ENCODE measurements at places on chromosomes 12 and 14.
A peak's percentile ranks its signal among the peaks of the same experiment; 100 is the strongest.

DNA sequence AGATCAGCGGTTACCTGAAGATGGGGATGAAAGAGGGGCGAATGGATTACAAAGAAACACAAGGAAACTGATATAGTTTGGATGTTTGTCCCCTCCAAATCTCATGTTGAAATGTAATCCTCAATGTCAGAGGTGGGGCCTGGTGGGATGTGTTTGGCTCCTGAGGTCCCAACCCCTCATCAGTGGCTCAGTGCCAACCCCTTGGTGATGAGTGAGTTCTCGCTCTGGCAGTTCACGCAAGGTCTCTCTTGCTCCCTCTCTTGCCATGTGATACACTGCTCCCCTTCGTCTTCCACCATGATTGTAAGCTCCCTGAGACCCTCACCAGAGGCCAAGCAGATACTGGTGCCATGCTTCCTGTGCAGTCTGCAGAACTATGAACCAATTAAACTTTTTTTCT lies 28.0 kb downstream of the ITGA7 start:
- DNase-seq, result no peak

DNA sequence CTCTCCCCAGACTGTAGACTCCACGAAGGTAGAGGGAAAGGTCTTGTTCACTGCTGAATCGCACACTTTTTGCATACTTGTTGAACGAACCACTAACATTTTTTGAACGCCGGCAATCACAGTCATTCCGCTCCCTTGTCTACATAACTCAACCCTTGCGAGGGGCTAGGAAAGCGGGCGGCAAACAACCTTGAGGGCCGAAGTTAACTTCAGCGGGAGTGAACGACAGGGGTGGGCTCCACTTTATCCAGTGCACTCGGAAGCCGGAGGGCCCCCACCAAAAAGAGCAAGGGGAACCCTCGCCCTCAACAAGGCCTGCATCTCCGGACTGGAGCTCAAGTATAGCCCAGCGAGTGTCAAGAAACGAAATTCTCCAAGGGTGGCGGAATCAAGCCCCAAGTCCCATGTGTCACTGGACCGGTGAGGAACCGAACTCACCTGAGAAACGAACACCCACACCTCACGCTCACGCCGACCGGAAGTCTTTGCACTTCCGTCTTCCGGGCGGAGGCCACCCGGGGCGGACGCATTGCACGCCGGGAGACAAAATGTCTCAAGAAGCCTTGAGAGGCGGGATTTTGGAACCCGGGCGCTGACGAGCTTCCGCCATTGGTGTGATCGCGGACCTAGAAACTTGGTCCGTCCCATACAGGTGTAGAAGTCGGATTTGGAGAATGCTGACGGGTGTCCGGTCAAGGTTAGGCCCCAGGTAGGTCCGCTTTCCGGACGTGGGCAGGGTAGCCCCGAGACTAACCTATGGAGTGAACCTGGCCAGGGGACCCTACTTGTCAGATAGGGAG lies at the start of gene LLPH:
LLPH (minus strand) TSS at position 484 of the 800 bp plus-strand sequence. CDS start 1,644 bp downstream, outside the sequence.
- peak; percentile 41 for DNase-seq

DNA sequence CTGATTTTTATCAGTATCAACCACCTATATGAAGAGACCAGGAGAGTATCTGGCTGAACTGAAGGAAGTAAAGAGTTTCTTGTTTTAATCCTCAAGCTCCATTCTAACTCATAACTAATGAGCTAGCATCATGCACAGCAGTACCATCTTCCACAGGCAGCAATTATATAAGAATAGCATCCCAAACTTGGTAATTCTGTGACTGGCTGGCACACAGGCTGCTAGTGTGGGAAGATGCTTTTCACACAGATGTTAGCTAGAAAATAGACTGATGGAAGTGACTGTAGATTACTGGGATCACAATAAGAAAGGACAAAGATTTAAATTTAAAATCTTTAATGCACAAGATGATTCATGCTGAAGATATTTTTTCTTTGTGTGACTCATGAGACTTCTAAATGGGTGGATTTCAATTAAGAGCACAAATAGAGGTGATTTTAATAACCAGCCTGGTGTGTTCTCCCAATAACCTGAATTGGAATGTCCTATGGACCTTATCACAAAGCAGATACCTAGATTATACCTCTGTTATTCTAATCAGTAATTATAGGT lies 417.7 kb upstream of the ATXN7L3B start:
- no peak for DNase-seq

GRCh38 chr12:75130811-75131210 lies 78.8 kb downstream of the KCNC2 start:
- DNase-seq, result no peak

DNA sequence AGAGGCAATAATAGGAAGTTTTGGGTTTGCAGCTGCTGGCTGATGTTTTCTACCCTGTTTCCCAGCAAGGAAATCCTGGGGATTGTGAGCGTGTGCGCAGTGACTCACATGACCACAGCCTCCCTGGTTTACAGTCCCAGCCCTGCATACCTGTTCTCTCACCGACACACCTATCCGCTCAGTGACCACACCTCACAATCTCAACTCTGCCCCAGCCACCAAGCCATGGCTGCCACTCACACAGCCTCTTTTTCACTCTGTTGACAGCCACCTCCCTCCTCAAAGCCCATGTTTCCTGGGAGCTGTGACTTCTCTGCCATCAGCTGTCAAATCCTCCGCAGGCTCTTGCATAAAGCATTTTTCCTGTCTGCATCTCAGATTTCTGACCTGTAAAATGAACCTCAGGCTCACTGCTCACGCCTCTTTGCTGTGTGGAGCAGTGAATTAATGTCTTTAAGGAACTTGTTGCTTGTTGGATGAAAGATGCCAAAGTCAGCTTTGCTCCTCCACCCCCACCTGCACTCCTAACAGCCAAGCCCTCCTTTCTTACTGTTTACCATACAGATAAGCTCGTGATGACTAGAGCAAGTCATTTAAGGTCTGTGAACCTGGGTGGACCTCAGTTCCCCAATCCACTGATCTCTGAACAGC lies 43.5 kb downstream of the B4GALNT3 start:
- DNase-seq, result no peak

DNA sequence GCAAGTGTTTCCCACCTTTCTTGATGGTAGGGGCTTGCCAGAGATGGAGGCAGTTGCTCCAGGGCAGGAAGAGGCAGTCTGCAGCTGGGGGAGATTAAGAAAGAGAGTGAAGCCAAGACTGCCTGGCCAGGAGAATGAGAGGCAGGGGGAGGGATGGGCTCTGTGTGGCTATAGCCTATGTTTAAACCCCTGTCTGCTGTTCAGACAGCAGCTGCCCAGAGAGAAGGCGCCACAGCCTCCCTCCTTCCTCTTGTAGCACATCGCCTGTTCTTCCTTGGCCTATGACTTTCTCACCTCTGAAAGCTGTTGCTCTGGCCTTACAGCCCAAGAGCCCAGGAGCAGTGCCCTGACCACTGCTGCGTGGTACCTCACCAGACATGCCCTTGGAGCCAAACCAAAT lies 61.7 kb downstream of the EMP1 start:
- DNase-seq, result no peak

- no peak for DNase-seq
Measured at GRCh38 chr14:71304690-71305089, 397.4 kb downstream of the PCNX1 start.

DNA sequence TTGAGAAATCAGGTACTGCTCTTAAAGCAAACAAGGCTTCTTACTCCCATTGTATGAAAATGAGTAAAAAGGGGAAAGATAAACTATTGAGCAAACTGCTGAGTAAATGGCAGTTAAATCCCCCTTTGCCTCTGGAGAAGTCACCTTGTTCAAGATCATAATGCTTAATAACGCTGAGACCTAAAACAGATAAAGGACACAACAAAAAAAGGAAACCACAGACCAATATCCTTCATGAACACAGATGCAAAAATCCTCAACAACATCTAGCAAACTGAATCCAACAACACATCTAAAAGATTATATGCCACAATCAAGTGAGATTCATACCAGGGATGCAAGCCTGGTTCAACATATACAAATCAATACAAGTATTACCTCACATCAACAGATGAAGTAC lies 109.0 kb upstream of the MDM1 start:
- no peak for DNase-seq

- DNase-seq, result no peak
Measured at GRCh38 chr12:78739653-78740052, 124.9 kb upstream of the SYT1 start.

DNA sequence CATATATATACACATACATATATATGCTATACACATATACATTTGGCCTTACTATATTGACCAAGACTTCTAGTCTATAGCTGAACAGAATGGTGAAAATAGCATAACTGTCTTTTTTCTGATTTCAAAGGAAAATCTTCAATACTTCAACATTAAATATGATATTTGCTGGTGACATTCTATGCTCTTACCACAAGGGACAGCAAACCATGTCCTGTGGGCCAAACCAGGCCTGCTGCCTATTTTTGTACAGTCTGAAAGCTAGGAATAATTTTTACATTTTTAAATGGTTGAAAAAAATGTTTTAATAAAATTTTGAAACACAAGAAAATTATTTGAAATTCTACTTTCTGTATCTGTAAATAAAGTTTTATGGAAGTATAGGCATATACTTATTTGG lies 63.6 kb downstream of the EML5 start:
- DNase-seq, result no peak

DNA sequence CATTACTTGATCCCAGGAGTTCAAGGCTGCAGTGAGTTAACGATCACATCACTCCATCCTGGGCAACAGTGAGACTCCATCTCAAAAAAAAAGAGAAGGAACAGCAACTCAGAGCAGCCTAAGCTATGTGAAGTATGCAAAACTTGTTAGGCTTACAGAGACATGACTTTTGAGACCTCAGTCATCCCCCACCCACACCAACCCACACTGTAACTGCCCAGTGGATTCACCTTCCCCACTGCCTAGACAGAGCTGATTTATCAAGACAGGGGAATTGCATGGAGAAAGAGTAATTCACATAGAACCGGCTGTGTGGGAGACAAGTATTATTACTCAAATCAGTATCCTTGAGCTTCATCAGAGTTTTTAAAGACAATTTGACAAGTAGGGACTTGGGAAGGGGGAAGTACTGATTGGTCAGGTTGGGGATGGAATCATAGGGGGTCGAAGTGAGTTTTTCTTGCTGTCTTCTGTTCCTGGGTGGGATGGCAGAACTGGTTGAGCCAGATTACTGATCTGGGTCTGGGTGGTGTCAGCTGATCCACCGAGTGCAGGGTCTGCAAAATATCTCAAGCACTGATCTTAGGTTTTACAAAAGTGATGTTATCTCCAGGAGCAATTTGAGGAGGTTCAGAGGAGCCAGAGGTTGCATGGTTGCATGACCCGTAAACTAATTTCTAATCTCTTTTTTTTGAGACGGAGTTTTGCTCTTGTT lies 6.2 kb upstream of the WDR89 start:
- no peak for DNase-seq

GRCh38 chr12:54521293-54522060 lies 23.9 kb downstream of the NCKAP1L start:
- DNase-seq, result no peak

DNA sequence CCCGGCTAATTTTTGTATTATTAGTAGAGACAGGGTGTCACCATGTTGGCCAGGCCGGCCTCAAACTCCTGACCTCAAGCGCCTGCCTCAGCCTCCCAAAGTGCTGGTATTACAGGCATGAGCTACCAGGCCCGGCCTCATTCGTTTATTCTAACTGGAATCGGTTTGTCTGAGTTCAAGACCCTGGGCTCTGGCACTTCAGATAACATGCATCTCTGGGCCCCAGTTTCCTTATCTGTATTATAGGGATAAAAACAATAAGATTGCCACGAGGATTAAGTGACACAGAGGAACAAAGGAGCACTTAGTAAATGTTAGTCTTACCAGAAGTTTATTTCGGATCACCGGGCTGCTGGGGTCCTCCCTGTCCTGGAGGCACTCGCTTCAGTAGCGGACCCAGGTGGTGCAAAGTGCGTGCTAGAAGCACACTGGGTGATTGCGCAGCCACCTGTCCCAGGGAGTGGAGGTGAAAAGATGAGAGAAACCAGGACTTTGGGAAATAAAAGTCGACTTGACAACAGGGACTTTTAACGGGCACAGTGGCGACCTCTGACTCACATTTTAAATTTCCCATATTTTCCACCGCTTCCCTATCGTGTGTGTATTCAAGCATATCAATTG lies 37.5 kb downstream of the ACACB start:
- no peak for DNase-seq

GRCh38 chr14:71734885-71735284 lies 197.3 kb upstream of the RGS6 start:
- no peak for DNase-seq

DNA sequence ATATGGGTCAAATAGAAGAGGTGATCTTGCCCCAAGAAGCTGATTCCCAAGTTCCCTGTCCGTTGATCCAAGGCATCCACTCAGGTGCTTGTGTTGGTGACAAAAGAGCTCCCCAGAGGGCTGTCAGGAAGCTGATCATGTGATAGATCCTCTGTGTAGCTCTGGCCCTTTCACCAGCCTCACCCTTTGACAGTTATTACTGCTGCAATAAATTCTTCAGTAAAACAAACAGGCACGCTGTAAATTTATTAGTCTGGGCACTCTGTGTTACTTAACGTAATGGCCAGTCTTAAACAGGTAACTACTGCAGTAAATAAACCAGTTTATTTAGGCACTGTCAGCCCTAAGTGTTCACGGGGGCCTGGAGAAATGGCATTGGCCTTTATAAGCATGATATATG lies 473.9 kb downstream of the BCL11B start:
- no peak for DNase-seq

DNA sequence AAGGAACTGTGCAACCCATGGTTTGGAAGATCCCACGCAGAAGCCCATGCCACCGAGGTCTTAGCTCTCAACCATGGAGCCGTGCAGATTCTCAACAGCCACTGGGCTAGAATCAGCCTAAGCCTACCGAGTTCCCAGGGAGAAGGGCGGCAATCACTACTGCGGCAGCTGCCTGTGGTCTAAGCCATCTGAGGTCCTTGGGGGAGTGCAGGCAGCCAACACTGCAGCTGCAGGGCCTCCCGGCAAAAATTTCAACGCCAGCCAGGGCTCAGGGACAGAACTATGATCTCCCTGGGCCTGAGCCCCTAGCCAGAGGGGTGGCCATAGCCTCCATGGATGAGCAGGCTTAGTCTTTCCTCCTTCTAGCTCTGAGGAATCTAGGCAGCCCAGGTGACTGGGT lies 156.8 kb upstream of the CLEC14A start:
- no peak for DNase-seq

- DNase-seq, result no peak
Measured at GRCh38 chr12:131327521-131328488, 374.1 kb downstream of the ADGRD1 start.

DNA sequence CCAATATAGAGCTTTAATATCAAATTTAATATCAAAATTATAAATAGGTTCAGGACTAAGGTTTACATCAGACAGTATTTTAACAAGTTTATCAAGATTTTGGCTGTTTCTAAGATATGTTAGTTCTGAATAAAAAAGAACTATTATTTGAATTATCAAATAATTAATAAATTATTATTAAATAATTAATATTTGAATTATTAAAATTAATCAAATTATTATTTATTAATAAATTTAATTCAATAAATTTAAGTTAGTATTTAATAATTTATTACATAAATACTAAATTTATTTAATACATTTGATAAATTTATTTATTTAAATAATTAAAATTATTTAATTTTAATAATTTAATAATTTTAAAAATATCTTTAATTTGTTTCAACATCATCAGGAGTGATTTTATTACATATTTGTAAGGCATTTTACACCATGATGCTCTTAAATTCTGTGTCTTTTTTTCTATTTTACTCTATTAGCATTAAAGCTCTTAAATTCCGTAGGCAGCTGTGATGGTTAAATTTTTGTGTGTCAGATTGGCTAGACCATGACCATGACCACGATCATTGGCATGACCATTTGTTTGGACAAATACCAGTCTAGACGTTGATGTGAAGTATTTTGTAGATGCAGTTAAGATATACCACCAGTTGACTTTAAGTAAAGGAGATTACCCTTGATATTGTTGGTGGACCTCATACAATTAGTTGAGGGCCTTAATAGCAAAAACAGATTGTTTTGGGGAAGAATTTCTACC lies 82.6 kb downstream of the BBS10 start:
- no peak for DNase-seq
